Calu3 (cell line): ENCODE measurements at places on chromosomes 2 and 18. TPM values are rescaled to one million over a fixed set of nuclear protein-coding genes. Genes with fewer than 3 reads are reported as not detected.

The COLEC11 gene
- not detected in 2 replicates for total RNA-seq

The ELOA2 gene
- total RNA-seq, result not detected in 2 replicates

GRCh38 chr2:232488721-232489300 lies 1.2 kb upstream of the ECEL1 start:
- H3K27me3 ChIP-seq, result peaks cover 80% of the 10 kb centered on the region
- no peak overlapping the region for H3K4me3 ChIP-seq
- H3K36me3 ChIP-seq, result no peaks in the 10 kb centered on the region
- H3K4me1 ChIP-seq, result no peaks in the 10 kb centered on the region
- no peak for DNase-seq

GRCh38 chr2:233832869-233833311 lies 21.4 kb downstream of the HJURP start:
- peaks cover 14% of the 10 kb centered on the region for H3K4me1 ChIP-seq
- H3K36me3 ChIP-seq, result peaks cover 37% of the 10 kb centered on the region
- H3K27me3 ChIP-seq, result no peaks in the 10 kb centered on the region
- no peak overlapping the region for H3K4me3 ChIP-seq
- DNase-seq, result peak; percentile 69
- H3K27ac ChIP-seq, result no peak overlapping the region

GRCh38 chr2:111121028-111121827 lies 514 bp downstream of the BCL2L11 start:
- peak overlapping the region; percentile 98 for H3K4me3 ChIP-seq
- DNase-seq, result peak; percentile 41
- H3K36me3 ChIP-seq, result peaks cover 83% of the 10 kb centered on the region
- peak overlapping the region; percentile 85 for H3K27ac ChIP-seq

DNA sequence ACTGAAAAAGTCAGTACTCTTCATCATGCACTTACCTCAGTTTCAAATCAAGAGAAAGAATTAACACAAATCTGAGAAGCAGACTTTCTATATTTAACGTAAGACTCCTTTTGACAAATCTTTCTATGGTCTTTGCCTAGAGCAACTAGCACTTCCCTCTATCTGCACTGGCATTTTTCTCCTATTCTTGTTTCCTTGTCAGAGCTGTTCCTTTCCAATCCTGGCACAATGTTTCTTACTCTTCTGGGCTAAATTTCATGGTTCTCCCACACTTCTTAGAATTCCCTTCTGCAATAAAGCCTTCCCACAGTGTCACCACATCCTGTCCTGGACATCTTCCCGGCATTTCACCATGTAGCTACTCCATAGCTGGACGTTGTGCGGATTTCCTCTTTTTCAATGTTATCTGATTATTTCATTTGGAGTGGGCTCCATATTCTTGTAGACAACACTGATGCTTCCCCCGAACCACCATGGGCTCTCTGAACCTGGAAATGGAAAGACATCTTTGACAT lies 144.7 kb upstream of the CTNNA2 start:
- H3K27me3 ChIP-seq, result no peaks in the 10 kb centered on the region
- peaks cover 4% of the 10 kb centered on the region for H3K36me3 ChIP-seq
- no peak overlapping the region for H3K27ac ChIP-seq
- no peak overlapping the region for H3K4me3 ChIP-seq

The AQP12A gene
- not detected in 2 replicates for total RNA-seq

The APLF gene
- total RNA-seq, result 4.2 and 4.5 TPM in 2 replicates

DNA sequence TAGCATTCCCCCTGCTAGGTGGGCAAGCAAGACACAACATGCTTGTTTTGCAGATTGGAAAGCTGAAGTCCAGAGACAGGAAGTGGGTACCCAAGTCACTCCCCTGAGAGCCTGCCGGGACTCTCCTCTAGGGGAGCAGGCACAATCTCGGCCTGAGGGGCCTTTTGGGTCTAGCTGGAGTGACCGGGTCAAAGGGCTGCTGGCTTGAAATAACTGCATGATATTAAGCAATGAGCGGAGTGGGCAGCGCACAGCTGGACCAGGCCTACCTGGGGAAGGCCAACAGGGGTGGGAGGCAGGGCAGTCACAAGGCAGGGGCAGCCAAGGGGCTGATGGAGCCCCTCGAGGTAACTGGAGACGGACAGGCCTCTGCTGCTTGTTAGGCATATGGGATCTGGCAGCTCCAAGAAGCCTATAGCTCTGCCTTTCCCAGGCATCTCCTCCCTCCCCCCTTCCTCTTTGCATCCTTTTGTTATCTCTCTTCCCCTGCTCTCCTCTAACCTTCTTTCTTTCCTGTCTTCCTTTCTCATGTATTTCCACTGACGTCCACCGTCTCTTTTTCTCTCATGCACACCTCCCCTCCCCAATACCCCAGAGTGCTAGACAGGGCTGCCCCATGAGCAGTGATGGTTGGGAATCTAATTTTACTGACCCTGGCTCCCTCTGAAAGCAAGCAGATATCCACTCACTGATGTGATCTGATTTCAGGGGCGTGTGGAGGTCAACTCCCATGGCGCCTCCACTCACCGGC lies 237.5 kb downstream of the LOXHD1 start:
- H3K4me3 ChIP-seq, result no peak overlapping the region
- H3K27ac ChIP-seq, result no peak overlapping the region
- H3K27me3 ChIP-seq, result peaks cover 14% of the 10 kb centered on the region
- DNase-seq, result no peak
- no peaks in the 10 kb centered on the region for H3K4me1 ChIP-seq

- H3K36me3 ChIP-seq, result no peaks in the 10 kb centered on the region
- no peak for DNase-seq
- no peak overlapping the region for H3K27ac ChIP-seq
- H3K27me3 ChIP-seq, result peaks cover 57% of the 10 kb centered on the region
These were observed 60.0 kb upstream of the HDAC4 start for GRCh38 chr2:239460780-239461179.

The TTLL4 gene
- total RNA-seq, result 67.3 and 75.5 TPM in 2 replicates

DNA sequence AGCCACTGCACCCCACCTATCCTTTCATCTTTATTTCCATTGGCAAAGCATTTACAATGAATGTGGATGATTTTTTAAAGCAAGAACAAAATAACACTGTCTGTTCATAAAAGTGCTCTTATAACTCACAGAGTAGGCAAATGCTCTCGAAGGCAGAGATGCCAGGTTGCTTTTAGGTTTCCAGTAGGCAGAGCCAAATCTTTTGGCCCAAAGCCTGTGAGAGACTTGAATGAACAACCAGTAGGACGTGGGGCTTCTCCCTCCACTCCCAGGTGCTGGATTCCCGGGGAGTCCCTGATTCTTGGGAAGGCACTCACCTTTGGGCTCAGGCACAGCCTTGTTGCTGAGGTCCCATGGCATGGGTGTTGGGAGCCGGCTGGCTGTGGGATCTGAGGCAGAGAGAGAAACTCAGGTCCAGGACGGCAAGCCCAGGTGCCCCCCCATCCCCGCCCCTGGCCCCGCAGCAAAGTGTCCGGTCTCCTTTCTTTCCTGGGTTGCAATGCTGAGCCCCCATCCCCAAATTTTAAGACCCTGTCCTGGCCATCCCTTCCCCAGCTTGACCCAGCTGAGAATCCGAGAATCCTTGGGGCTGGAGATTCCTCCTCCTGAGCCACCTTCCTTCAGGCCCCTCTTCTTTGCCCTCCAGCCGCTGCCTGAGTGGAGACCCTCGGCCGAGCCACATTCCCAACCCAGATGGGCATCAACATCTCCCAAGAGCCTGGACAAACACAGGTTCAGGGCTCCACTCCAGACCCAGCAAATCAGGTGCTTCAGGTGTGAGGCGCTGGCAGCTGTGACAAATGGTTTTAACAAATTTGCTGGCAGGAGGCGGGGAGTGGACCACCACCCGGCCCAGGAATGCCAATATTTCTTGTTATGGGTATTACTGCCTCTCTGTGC lies 5.8 kb downstream of the NEURL3 start:
- H3K4me3 ChIP-seq, result no peak overlapping the region
- no peaks in the 10 kb centered on the region for H3K27me3 ChIP-seq
- no peak for DNase-seq

- H3K27ac ChIP-seq, result no peak overlapping the region
- no peak for DNase-seq
- H3K27me3 ChIP-seq, result no peaks in the 10 kb centered on the region
- H3K36me3 ChIP-seq, result no peaks in the 10 kb centered on the region
These were observed 38.7 kb upstream of the PTPN4 start for GRCh38 chr2:119721043-119721442.

DNA sequence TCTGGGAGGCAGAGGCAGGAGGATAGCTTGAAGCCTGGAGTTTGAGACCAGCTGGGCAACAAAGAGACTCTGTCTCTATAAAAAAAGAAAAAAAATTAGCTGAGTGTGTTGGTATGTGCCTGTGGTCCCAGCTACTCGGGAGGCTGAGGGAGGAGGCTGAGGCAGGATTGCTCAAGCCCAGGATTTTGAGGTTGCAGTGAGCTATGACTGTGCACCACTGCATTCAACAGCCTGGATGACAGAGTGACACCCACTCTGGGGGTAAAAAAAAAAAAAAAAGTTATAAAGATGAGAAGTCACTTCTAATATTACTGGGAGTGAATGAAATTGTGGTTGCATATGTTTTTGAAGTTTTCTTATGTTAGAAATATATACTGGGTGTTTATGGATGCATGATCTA lies 71.6 kb downstream of the C2orf74 start:
- H3K4me1 ChIP-seq, result peaks cover 9% of the 10 kb centered on the region
- peaks cover 43% of the 10 kb centered on the region for H3K36me3 ChIP-seq
- H3K27me3 ChIP-seq, result no peaks in the 10 kb centered on the region
- H3K27ac ChIP-seq, result no peak overlapping the region
- DNase-seq, result no peak
- H3K4me3 ChIP-seq, result no peak overlapping the region

The CD8B gene
- not detected in 2 replicates for total RNA-seq

The CASP10 gene
- 21.4 and 22.5 TPM in 2 replicates for total RNA-seq

- no peak for DNase-seq
- no peaks in the 10 kb centered on the region for H3K27me3 ChIP-seq
- H3K27ac ChIP-seq, result peak overlapping the region; percentile 24
- peaks cover 60% of the 10 kb centered on the region for H3K4me1 ChIP-seq
These were observed 62.8 kb downstream of the BOD1L2 start for GRCh38 chr18:57209713-57210106.

- no peaks in the 10 kb centered on the region for H3K36me3 ChIP-seq
- H3K4me1 ChIP-seq, result peaks cover 10% of the 10 kb centered on the region
- no peak for DNase-seq
- H3K27me3 ChIP-seq, result no peaks in the 10 kb centered on the region
These were observed 327.1 kb downstream of the CELF4 start for GRCh38 chr18:37238282-37239108.

- H3K4me1 ChIP-seq, result no peaks in the 10 kb centered on the region
- no peaks in the 10 kb centered on the region for H3K27me3 ChIP-seq
- no peak overlapping the region for H3K27ac ChIP-seq
- DNase-seq, result no peak
These were observed 105.9 kb downstream of the SOX11 start for GRCh38 chr2:5798084-5798483.
